AG20443 (cell line): ENCODE measurements at places on chromosomes 5 and 9.

DNA sequence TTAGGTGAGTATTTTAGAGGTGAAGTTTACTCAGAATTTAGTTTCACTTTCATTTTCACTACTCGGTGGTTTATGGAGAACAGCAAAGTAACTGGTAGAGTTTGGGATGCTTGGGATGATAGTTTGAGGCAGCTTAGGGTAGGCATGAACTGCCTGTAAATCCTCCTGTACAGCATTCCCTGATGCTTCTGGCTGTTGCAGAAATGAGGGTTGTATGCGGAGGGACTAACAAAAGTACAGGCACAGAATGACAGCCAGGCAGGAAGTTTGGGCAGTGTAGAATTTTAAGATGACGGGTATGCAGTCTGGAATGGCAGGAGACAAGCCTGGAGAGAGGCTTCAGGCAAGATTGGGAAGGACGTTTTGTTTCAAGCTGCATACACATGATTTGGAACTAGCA is 48.0 kb upstream of the FAM120AOS start:
- DNase-seq = peak; percentile 56

GRCh38 chr9:83588256-83588655 is 34.7 kb upstream of the IDNK start:
- DNase-seq = no peak

GRCh38 chr5:90703932-90704331 is 145.3 kb downstream of the ADGRV1 start:
- no peak for DNase-seq

GRCh38 chr9:127887792-127888191 is 10.3 kb upstream of the AK1 start:
- DNase-seq = no peak

- DNase-seq = peak; percentile 99
Observed at GRCh38 chr9:92115071-92115858, at the start of gene SPTLC1. TSS of gene SPTLC1 (minus strand) at chr9:92115413. CDS start at chr9:92115370, 43 bp downstream.

GRCh38 chr5:137624786-137625349 is 111.0 kb downstream of the KLHL3 start:
- DNase-seq = no peak

- DNase-seq = no peak
Observed at GRCh38 chr5:102866237-102866600, 111.1 kb downstream of the PAM start.

GRCh38 chr5:180646963-180647305 is 2.5 kb downstream of the FLT4 start:
- DNase-seq = peak; percentile 7

GRCh38 chr5:622946-623522 is 10.9 kb downstream of the CEP72 start:
- no peak for DNase-seq

DNA sequence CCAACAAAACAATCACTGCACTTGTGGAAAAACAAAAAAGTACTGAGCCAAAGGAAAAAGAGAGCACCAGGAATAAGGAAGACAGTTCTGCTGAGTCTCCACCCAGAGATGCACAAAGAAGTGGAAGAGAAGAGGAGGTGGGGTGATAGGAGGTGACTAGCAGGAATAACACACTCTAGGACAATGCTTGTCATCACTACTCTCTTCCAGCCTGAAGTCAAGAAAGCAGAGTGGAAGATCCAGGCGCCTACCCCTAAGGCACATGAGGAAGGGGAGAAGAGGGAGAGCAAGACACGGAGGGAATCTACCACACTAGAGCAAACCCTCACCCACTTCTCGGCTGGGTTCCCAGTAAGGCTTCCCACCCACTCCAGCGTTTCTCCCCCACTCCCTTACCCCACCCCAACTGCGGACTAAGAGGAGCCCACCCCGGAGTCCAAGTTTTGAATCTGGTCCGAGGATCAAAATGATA is 1.7 kb downstream of the SLIT3 start:
- DNase-seq = peak; percentile 26
